ENCODE measurements at places on chromosomes 5 and 9.

GRCh38 chr5:155046591-155046990, 33.0 kb downstream of the KIF4B start:
- no peak for DNase-seq

DNA sequence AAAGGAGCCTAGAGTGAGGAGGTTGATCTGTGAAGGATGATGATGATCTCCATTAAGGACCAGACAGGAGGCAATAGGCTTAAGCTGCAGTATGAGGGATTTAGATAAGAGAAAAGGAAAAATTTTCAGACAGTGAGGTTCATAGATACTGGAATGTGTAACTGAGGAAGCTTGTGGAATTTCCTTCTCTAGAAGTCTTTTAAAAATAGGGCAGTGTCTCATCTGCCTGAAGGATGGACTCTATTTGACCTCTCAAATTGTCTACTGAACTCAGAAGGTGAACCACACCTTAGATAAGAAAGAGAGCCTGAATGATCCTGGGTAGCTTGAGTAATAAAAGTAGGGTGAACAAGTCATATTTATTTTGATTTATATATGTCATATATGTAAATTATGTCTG, 148.2 kb upstream of the CDKN2B start:
- DNase-seq: no peak

GRCh38 chr5:59637884-59638580, 255.5 kb downstream of the PDE4D start:
- DNase-seq: no peak

GRCh38 chr9:68540712-68541535, at the start of gene TMEM252:
TMEM252 (minus strand) TSS chr9:68540883; CDS start chr9:68540814, 69 bp downstream.
- no peak for DNase-seq

- DNase-seq: no peak
These were observed 77.9 kb upstream of the PIK3R1 start for GRCh38 chr5:68137511-68138140.

DNA sequence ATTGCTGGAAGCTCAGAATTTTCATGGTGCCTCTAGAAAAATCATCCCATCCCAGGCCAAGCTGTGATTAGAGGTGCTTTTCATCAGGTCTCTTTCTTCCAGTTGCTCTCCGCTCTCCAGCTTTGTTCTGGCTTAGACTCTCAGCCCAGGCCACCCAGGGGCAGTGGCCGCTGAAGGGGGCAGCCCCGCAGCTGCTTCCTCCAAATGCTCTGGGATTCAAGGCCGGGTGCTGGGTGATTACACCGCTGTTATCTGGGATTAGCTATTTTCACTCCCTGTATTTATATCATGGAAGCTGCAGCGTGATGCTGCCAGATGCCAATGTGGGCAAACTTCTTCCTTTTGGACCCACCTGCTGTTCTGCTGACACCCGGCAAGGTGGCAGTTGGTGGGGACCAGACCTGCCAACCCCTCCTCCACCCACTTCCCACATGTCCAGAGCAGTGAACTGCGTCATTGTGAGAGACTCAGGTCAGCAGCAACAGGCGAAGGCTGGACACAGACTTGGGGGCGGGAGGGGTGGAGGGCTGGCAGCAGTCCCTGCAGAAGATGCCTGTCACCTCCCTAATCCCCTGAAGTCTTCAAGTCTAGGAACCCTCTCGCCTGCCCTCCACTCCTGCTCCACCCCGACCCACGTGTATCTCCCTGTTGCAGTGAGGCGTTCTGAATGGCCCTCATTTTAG, 33.9 kb upstream of the NKX2-5 start:
- DNase-seq: no peak

GRCh38 chr9:109001275-109001676, 12.0 kb downstream of the CTNNAL1 start:
- no peak for DNase-seq

DNA sequence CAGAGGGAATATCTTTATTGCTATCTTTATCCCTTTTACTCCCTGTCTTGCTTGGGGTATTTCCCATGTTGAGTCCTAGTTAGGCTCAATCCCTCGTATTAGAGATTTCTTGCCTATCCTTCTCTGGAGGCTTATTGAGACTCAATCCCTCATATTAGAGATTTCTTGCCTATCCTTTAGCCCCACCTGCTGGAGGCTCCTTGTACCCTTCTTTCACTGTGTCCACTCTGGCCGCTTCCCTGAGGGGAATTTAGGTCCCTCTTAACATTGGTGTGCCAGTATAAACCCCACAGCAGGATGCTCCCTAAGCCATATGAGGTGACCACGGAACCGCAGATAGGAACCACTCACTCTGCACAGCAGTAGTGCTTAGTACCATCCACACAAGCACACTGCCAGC, 110.7 kb upstream of the MAMDC2 start:
- no peak for DNase-seq

- peak; percentile 72 for DNase-seq
These were observed 10.1 kb downstream of the EEIG1 start for GRCh38 chr9:127970401-127971313.

DNA sequence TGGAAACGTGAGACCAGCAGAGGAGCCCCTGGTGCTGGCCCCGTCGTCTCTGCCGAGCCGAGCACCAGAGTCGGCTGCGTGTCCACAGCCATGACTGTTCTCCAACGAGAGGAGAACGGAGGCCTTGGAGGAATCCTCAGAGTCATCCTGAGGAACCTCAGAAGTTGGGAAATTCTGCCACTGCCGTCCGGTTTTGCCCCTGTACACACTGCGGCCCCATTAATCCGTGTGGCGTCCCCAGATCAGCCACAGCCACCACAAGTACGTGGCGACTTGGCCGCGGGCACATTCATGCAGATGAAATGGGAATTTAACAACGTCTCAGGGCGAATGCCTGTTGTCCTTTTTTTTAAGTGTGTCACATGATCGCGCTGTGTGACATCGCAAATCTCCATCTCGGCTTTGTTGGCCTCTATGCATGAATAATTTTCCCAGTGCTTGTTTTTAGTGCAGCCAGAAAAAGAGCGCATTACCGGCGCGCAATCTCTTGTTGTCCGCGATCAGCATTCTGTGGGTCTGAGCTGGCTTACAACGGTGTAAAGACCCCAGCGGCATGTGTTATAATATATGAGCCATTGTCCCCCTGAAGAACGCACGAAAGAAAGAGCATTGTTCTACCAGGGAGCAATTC, 323.0 kb upstream of the IRX4 start:
- DNase-seq: no peak

DNA sequence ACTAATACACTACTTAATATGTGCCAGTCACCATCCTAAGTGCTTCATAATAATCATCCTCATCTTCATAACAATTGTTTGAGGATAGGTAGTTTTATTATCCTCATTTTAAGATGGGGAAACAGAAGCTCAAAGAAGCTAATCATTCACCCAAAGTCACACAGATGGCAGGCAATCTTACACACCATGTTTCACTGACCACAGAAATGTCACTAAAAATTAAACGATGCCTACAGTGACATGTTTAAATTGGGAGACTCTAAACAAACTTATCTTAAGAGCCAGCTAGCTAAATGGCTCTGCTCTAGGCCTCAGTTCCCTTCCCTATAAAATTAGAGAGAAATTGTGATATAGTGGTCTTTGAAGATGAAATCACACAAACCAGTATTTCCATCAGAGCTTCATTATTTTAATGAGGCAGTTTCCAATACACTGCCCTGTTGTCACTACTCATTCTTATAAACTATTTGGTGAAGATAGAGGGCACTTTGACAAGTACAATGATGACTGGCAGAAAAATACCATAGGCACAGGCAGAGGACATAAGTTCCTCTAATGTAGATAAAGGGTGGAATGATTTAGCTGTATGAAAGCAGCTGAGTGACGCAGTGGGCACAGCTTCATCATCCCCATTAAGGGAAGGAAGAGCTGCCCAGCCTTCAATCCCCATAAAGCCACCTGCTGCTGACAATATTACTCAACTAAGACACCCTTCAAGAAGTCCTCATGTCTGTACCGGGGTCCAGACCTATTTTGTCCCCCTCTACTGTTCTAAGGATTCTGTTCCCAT, 224.1 kb downstream of the ACTL7B start:
- DNase-seq: no peak

GRCh38 chr5:168879331-168879730, 300.2 kb upstream of the PANK3 start:
- no peak for DNase-seq

DNA sequence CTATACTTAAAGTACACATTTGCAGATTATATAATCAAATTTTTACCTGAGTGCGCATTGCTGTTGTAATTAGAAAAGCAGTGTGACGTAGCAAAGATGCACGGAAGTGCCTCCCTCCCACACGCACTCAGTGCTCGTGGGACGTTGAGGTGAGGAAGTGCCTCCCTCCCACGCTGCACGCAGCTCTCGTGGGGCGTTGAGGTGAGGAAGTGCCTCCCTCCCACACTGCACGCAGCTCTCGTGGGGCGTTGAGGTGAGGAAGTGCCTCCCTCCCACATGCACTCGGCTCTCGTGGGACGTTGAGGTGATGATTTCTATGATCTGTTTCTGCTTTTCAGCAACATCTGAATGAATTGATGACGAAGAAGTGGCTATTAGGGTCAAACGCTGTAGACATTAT, 21.0 kb downstream of the EXOC3 start:
- DNase-seq: peak; percentile 88

GRCh38 chr9:93292288-93292615, 108.3 kb downstream of the WNK2 start:
- DNase-seq: no peak

DNA sequence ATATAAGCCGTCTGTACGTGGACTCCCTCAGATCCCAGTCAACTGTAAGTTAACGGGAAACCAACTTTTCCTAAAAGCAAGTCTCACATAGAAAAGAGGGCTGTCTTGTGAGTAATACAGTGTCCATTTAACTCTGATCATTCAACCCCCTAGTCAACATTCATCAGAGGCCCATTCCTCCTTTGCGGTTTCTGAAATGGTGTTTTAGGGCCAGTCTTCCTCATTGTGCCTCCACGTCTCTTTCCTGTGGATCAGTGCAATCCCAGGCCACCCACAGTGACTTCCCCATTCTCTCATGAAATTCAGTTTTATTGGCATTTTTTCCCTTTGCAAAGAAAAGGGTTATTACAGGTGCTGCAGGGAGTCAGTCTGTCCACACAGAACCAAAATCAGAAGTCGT, 261.8 kb downstream of the NR3C1 start:
- no peak for DNase-seq

GRCh38 chr9:133103987-133104505, 17.0 kb downstream of the RALGDS start:
- DNase-seq: no peak

DNA sequence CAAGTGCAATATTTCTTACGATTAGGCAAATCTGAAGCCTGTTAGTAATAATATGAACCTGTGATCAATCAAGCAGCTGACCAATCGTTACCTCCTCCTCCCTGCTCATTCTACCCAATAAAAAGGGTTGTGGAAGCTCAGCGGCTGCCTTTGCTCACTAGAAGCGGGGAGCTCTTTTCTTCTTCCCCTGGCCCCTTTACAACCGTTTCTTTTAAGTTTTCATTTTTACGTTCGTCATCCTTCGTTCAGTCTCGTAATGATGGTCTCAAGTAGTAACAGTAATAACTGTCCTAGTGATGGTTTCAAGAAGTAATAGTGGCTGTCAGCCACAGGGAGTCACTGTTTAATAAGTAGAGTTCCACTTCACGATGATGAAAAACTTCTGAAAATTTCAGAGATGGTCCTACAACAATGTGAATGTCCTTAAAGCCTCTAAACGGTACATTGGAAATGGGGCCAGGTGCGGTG, 6.2 kb downstream of the UGT3A2 start:
- DNase-seq: no peak

DNA sequence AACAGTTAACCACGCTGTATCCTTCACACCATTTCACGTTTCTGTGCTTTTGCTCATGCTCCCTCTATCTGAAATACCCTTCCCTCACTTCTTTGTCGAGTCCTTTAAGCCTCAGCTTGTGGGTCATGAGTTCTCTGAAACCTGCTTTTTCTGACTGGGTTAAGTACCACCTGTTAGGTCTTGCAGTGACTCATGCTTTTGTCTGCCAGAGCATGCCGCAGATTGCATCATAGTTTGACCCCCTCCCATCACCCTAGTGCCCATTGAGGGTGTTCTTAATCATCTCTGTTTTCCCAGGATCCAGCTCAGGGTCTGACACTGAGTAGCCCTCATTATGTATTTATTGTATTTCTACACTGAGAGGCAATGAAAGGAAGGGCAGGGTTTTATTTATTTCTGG, 190.2 kb downstream of the ASTN2 start:
- no peak for DNase-seq

DNA sequence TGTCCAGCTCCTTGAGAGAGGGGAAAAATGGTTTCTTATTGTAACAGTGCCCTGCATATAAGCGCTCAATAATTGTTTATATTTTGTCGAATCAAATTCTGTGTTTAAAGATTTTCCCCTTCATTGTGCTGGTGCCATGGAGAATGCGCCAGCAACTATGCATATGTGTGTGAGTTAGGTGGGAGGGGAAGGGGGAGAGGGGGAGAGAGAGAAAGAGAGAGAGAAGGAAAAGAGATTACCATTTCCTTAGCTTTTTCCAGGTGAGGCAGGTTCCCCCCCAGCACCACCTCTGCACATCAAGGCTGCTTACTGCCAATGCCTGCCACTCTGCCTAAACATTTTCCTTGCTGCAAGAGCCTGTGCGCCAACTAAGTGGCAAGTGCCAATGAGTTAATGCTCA, 111.0 kb downstream of the PJA2 start:
- no peak for DNase-seq
